ENCODE measurements at places on chromosomes 1 and 21.

DNA sequence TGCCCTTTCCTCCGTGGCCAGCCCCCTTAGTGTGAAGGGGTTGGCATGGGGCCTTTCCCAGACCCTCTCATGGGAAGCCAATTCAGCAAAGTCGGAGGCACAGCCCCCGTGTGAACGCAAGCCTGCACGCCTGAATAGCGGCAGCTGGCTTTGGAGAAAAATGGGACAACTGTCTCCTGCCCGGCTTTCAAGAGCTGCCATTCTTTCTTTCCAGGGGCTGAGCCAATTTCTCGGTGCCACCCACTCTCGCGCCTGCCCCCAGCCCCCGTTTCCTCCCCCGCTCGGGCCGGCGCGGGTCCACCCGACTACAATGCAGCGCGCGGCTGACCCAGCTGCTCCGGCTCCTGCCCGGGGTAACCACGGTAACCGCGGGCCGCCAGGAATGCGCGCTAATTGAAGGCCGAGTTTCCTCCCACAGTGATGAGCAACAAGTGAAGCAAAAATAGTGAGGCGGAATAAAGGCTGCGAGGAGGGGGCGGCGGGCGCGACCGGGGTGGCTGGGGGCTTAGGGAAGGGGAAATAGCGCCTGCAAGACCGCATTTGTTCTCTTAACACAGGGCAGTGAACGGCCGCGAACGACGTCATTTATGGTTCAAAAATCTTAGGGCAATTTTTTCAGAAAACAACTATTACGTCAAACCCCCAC, 27.8 kb downstream of the ILDR2 start:
- no peak for DNase-seq

- DNase-seq = no peak
These were observed 241.7 kb upstream of the RAB4A start for GRCh38 chr1:229028987-229029878.

- DNase-seq = no peak
These were observed 95.6 kb upstream of the RAB3GAP2 start for GRCh38 chr1:220367833-220368232.

- no peak for DNase-seq
These were observed 105.1 kb downstream of the LRIG2 start for GRCh38 chr1:113178106-113178505.

- DNase-seq = no peak
These were observed 32.1 kb upstream of the HMGN1 start for GRCh38 chr21:39381009-39381408.

GRCh38 chr1:16204634-16205333, 7.7 kb downstream of the ARHGEF19 start:
- DNase-seq = peak; percentile 30

GRCh38 chr1:196933531-196934189, 9.9 kb upstream of the CFHR2 start:
- DNase-seq = no peak

DNA sequence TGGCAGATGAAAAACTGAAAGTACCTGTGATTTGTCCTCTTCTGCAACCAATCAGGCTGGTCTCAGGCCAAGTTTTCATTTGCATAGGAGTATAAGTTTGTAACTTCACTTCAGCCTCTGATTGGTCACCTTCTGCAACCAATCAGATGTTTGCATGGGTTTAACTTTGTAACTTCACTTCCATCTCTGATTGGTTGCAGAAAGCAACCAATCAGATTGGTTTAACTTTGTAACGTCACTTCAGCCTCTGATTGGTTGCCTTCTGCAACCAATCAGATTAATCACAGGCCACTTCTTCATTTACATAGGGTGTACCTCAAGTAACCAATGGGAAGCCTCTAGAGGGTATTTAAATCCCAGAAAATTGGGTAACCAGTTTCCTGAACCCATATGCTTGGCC, 18.9 kb upstream of the TUT4 start:
- no peak for DNase-seq

DNA sequence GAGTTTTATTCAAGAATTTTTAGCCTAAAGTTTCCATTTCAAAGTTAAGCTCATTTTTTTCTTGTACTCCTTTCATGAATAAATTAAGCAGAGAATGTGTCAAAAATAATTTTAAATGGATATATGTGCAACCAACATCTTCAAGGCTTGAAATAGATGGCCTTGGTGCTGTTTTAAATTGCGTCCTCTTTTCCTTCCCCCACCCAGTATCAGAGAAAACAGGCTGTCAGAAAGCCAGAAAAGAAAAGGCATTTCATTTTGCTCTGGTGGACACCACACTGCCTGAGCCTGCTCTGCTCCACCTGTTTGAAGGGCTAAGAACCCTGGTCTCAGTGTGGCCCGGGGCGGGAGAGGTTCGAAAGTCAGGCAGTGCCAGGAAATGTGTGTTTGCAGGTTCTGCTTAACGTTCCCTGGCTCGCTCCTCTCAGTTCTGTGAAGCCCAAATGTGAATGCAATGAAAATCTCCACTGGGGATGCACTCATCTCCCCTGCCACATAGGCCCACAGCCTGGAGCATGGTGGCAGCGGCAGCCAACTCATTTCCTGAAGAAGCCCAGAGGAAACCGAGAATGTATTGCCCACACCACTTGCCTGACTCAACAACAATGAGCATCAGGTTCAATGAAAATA, 134.4 kb downstream of the SDCCAG8 start:
- DNase-seq = no peak

- no peak for DNase-seq
These were observed 1.0 kb downstream of the ZNF496 start for GRCh38 chr1:247330548-247331171.

- DNase-seq = no peak
These were observed 70.6 kb downstream of the ALG14 start for GRCh38 chr1:95002164-95002539.

- DNase-seq = no peak
These were observed 15.4 kb downstream of the IL12RB2 start for GRCh38 chr1:67323087-67323486.

GRCh38 chr1:108208724-108209446, 8.7 kb upstream of the SLC25A24 start:
- DNase-seq = no peak

GRCh38 chr1:160128636-160129035, 13.1 kb downstream of the ATP1A2 start:
- DNase-seq = no peak

DNA sequence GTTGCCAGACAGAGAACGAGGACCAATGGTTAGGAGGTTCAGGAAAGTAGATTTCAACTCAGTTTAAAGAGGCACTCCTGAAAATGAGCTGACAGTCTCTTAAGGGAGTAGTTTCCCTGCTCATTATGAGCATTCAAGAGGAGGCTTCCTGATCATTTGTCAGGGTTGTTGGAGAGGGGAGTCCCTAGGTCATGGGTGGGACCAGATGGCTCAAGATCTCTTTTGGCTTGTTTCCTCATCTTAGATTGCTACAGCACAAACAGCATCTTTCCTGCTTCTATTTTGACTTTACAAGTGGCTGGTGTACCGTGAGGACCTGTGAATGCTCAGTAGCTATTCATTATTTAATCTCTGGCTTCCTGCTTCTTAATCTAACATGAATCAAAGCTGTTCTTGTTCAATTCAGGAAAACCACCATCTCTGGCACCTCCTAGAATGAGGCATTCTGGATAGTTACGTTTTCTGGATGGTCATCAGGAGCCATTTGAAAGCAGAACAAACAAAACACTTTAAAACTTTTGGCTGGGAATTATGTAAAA, 47.6 kb downstream of the PEX14 start:
- no peak for DNase-seq

- DNase-seq = no peak
These were observed 20.5 kb downstream of the PRKACB start for GRCh38 chr1:84164567-84165021.

DNA sequence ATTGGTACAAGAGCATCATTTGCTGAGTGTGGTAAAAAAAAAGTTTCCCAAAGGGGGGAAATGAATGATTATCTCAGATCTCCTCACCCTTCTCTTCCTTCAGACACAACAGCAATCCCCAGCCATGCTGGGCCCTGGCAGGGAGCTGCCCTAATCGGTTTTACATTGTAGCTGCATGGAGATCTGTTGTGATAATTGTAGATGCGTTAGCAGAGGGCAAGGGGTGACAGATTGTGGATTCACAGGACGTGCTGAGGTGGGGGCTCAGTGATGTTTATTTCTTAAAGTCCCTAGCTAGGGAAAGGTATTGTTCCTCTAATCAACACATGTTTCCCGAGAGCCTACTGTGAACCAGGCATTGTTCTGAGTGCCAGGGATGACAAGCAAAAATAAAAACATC, 304.1 kb downstream of the PBX1 start:
- no peak for DNase-seq

GRCh38 chr1:167305706-167306277, 85.1 kb downstream of the POU2F1 start:
- no peak for DNase-seq

All from activated CD4-positive, alpha-beta T cell treated with anti-CD3 and anti-CD28 coated beads, Interleukin-2, amount 50 U/mL, for 1 hour (primary cell).